Stimulated activated CD4-positive, alpha-beta T cell treated with anti-CD3 and anti-CD28 coated beads, TNF-alpha, amount 100 ng/mL, for 48 hours (primary cell): ENCODE measurements at places on chromosomes 16 and 17.

DNA sequence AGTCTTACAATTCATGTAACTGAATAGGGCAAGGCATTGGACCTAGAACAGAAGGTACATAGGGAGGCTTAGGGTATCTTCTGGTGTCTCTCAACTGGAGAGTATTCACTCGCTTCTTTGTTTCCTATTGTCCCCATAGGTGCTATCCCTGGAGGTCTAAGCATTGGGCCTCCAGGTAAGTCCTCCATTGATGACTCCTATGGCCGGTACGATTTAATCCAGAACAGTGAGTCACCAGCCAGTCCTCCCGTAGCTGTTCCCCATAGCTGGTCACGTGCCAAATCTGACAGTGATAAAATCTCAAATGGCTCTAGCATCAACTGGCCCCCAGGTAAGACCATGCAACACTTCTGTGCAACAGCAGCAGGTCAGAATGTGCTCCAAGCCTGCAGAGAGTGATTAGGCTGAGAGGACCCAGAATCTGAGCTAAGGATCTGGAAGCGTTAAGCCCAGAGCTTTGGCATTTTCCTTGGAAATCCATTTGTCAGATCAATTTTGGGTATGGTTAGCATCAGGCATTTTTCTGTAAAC is 35.7 kb downstream of the TMC6 start:
- no peak for DNase-seq

DNA sequence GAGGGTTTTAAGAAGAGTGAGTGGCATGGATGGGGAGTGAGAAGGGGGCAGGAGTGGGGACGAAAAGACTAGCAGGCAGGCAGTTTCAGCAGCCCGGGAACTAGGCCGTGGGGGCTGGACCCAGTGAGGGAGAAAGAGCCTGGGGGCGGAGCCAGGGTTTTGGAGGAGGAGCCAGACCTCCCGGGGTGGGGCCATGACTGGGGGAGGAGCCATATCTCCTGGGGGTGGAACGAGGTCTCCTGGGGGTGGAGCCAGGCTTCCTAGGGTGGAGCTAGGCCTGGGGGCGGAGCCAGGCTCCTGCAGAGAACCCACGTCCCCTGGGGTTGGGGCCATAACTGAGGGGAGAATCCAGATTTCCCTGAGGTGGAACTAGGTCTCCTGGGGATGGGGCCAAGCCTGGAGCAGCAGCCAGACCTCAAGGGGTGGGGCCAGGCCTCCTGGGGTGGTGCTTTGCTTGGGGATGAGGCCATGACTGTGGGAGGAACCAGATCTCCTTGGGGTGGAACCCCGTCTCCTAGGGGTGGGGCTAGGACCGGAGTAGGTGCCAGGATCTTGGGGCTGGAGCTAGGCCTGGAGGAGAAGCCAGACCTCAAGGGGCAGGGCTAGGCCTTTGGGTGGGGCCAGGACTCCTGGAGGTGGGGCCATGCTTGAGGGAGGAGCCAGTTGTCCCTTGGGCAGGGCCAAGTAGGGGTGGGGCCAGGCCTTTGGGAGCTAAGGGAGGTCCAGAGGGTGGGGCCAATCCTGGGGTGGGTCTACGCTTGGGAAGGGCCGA is 41.7 kb upstream of the JPH3 start:
- DNase-seq: peak; percentile 13

DNA sequence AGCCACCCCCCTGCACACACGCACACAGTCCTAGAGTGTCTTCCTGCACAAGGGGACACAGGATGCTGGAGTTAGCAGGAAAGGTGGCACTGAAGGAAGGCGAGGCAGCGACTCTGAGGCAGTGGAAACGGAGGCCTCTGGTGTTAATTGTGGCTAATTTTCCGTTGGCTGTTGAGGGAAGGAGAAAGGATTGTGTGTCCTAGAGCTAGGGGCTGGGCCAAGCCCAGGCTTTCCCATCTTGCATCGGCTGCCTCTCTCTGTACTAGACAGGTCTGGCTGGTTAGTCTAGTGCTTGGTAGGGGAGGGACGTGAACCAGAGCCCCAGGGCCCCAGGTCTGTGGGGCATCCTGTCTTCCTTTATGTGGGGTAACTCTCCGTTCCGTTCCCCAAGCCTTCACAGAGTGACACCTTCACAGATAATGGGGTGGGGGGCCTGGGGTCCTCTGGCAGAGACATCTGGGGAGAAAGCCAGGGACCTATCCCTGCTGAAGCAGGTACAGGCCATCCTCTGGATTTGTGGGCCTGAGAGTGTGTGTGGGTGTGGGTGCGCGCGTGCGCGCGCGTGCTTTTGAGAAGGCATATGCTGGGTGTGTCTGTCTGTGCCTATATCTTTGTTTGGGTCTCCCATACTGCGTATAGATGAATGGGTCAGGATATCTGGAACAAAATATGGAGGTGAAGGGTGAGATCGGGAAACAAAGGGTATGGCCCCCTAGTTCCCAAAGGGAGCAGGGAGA is at the start of gene CHD3:
Gene CHD3 (plus strand): TSS at position 606 of the 737 bp plus-strand sequence. CDS start 212 bp downstream, outside the sequence.
- no peak for DNase-seq

DNA sequence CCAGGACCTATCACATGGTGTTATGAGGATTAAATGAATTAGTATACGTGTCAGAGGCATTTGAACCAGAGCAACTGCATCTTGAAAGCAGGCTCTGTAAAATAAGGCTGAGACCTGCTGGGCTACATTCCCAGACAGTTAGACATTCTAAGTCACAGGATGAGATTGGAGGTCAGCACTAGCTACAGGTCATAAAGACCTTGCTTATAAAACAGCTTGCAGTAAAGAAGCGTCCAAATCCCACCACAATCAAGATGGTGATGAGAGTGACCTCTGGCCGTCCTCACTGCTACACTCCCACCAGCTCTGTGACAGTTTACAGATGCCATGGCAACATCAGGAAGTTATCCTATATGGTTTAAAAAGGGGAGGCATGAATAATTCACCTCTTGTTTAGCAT is 71.8 kb downstream of the IRF8 start:
- DNase-seq: no peak

DNA sequence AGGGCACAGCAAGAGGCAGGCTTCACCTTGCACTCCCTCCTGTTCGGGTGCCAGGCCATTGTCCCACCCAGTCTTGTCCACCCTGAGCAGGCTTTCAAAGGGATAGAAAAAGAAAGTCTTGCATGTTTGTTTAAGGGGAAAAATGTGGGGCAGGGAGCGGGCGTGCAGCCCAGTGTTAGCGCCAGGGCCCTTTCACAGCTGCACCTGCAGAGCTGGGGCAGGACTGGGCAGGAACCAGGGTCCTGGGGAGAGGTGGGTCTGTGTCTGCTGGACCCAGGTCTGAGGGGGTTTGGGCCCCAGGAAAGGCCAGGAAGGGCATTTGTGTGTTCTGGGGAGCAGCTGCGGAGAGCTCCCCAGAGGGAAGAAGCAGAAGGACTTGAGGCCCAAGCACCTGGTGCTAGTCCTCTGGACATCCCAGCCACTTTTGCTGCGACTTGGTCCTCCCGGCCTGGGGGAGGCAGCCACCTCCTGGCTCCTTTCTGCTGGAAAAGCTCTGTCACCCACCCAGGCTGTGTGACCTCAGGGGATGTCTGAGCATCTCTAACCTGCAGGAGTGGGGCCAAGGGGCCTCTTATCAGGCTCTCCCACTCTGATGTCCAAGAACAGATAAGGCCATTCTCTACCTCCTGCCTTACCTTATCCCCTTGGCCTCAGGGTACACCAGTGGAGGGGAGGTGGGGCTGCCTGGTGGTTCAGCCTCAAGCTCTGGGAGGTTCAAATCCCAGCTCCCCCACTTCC is 44.7 kb downstream of the PSME3IP1 start:
- no peak for DNase-seq

DNA sequence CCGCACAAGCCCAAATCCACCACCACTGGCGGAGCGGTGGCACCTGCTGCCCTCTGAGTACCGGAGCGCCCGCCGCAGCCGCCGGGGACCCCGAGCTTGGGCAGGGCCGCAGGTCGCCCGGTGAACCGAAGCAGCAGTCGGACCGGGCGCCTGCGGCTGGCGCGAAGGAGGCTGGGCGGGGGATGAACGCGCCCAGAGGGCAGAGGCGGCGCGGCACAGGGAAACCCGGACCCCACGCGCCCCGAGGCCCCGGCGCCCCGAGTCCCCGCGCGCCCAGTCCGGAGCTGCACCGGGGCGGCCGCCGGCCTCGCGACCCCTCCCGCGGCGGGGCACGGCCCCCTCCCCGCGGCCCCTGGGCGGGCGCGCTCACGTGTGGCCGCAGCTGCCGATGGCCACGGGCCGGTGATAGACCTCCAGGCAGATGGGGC is 393 bp downstream of the RNF166 start:
- DNase-seq: no peak
